ENCODE measurements at places on chromosomes 2 and 18.

DNA sequence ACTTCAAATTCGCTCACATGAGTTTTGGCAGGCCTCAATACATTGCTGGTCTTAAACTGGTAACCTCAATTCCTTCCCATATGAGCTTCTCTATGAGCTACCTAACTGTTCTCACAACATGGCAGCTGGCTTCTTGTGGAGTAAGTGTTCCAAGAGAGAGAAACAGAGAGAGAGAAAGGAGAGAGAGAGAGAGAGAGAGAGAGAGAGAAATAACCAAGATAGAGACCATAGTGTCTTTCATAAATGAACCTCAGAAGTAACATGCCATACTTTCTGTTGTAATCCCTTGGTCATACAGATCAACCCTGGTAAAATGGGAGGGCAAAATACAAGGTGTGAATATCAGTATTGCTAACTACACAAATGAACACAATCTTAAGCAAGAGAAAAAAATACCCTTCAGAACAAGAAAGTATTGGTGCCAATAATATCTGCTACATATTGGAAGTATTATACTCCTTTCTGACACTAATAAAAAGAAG, 33.2 kb upstream of the UBE2E3 start:
- peaks cover 5% of the 10 kb centered on the region for H3K27me3 ChIP-seq
- no peaks in the 10 kb centered on the region for H3K4me1 ChIP-seq
- DNase-seq, result no peak
- H3K27ac ChIP-seq, result no peak overlapping the region
- no peak overlapping the region for H3K4me3 ChIP-seq

GRCh38 chr2:102686479-102687439, 67.4 kb downstream of the SLC9A2 start:
- H3K36me3 ChIP-seq, result no peaks in the 10 kb centered on the region
- no peak for DNase-seq
- peaks cover 4% of the 10 kb centered on the region for H3K27me3 ChIP-seq
- no peak overlapping the region for H3K4me3 ChIP-seq
- H3K4me1 ChIP-seq, result no peaks in the 10 kb centered on the region

- H3K27me3 ChIP-seq, result no peaks in the 10 kb centered on the region
- H3K27ac ChIP-seq, result no peak overlapping the region
- H3K36me3 ChIP-seq, result peaks cover 10% of the 10 kb centered on the region
- peak overlapping the region; percentile 50 for H3K4me3 ChIP-seq
Measured at GRCh38 chr2:68740400-68740914, 5.8 kb downstream of the ARHGAP25 start.

DNA sequence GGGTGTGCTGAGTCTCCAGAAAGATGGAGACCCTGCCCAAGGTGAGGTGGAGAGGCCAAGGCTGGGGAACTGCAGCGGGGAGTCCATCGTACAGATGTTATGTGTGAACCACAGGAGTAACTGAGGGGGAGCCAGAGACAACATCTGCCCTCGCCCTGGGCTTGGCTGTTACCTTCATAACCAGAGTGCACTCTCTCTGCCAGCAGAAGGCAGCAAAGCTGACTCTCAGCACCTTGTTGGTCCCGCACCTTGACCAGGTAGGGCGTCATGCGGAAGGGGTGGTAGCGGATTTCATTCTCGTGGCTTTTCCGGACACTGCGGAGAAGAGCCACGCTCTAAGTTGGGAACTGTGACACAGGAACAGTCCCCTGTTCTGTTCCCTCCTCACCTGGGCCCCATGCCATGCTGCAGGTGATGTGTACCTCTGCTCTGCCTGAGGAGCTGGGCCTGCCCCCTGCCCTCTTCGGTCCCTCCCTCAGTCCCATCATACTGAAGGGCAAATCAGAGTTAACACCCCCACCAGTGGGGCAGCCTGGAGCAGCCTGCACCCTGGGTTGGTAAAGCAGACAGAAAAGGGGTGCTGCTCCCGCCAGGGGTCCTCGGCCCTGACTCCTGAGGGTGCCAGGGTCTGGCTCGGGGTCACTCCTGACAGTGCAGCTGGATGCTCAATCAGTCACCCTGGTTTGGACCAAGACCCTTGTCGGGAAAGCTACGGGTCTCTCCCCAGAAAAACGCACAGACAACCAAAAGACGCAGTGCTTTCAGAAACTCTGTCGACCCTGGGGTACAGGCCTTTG, 20.3 kb downstream of the PER2 start:
- H3K4me1 ChIP-seq, result peaks cover 5% of the 10 kb centered on the region
- no peaks in the 10 kb centered on the region for H3K27me3 ChIP-seq
- H3K36me3 ChIP-seq, result peaks cover 21% of the 10 kb centered on the region
- no peak for DNase-seq
- H3K4me3 ChIP-seq, result no peak overlapping the region

GRCh38 chr2:100196786-100197494, 54.5 kb upstream of the AFF3 start:
- peaks cover 6% of the 10 kb centered on the region for H3K27me3 ChIP-seq
- no peak overlapping the region for H3K4me3 ChIP-seq
- no peak for DNase-seq
- H3K27ac ChIP-seq, result no peak overlapping the region

DNA sequence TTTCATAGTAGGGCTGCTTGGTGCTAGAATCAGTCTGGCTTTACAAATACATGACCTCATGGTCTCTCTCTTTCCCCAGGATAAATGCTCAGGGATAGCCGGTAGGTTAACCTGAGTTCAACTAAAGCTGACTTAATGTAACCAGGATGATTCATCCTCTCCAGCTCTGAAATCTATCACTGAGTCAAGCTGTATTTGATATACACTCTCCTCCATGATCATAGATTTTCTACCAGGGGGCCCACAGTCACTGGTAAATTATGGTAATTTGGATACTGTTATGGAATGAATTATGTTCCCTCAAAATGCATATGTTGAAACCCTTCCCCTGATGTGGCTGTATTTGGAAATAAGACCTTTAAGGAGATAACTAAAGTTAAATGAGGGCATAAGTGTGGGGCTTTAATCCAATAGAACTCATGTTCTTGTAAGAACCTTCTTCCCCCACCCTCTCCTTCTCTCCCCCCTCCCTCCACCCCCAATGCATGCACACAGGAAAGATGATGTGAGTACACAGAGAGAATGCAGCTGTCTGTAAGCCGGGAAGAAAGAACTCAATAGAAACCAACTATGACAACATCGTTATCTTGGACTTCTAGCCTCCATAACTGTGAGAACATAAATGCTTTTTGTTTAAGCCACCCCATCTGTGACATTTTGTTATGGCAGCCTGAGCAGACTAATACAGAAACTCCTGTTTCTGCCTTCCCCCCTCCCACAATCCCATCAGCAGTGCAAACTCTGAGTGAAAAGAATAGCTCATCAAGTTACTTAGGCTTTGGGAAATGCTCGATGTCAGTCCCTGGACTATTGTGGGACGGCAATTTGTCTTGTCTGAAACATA, 134.9 kb upstream of the KYNU start:
- H3K27ac ChIP-seq, result no peak overlapping the region
- H3K36me3 ChIP-seq, result no peaks in the 10 kb centered on the region
- no peak for DNase-seq
- H3K4me1 ChIP-seq, result no peaks in the 10 kb centered on the region
- H3K4me3 ChIP-seq, result no peak overlapping the region
- H3K27me3 ChIP-seq, result no peaks in the 10 kb centered on the region

GRCh38 chr2:151845884-151846283, 17.7 kb upstream of the ARL5A start:
- DNase-seq, result no peak
- H3K27ac ChIP-seq, result no peak overlapping the region
- peaks cover 18% of the 10 kb centered on the region for H3K4me1 ChIP-seq
- H3K4me3 ChIP-seq, result no peak overlapping the region

- H3K27me3 ChIP-seq, result no peaks in the 10 kb centered on the region
- H3K36me3 ChIP-seq, result peaks cover 31% of the 10 kb centered on the region
- no peaks in the 10 kb centered on the region for H3K4me1 ChIP-seq
Measured at GRCh38 chr2:148259674-148260073, 238.8 kb downstream of the MBD5 start.

GRCh38 chr2:289362-290089, 1.6 kb upstream of the ALKAL2 start:
- H3K36me3 ChIP-seq, result peaks cover 1% of the 10 kb centered on the region
- no peak overlapping the region for H3K27ac ChIP-seq
- peaks cover 2% of the 10 kb centered on the region for H3K4me1 ChIP-seq
- no peak for DNase-seq
- peaks cover 11% of the 10 kb centered on the region for H3K27me3 ChIP-seq

DNA sequence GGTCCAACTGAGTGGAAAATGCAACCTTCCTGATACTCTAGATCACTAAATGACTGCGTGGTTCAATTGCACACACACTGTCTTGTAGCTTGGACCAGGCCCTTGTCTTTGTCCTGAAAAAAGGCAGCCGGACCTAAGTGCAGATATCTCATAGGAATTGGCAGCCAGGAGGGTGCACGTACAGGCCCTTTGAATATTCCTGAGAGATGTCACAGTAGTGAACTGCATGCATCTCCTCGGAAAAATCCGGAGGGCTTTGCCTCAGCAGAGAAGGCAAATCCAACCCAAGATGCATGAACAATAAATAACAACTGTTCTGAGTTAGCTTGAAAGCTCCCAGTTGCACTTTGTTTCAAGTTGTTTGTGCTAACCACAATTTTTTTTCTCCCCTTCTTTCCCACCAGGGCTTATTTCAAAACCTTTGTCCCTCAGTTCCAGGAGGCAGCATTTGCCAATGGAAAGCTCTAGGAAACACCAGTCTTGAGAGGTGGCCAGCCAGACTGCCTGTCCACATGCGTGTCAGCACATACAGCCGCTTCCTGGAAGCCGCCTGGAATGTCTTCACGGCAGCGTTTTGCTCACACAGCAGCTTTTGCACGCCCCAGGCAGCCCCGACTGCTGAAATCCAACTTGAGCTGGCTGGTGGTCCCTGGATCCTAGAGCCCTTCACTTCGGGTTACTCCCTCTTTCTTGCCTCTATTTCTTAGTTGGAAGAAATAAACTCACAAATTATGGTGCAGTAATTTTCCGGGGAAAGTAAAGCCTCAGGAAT, 54.4 kb upstream of the FOSL2 start:
- H3K36me3 ChIP-seq, result peaks cover 6% of the 10 kb centered on the region
- no peak for DNase-seq
- H3K4me3 ChIP-seq, result no peak overlapping the region
- no peaks in the 10 kb centered on the region for H3K27me3 ChIP-seq

GRCh38 chr2:1219901-1220573, 193.2 kb upstream of the TPO start:
- H3K4me1 ChIP-seq, result no peaks in the 10 kb centered on the region
- H3K27me3 ChIP-seq, result peaks cover 2% of the 10 kb centered on the region
- DNase-seq, result no peak
- no peak overlapping the region for H3K27ac ChIP-seq

GRCh38 chr2:170324640-170325046, 146.7 kb downstream of the MYO3B start:
- H3K27me3 ChIP-seq, result no peaks in the 10 kb centered on the region
- no peak overlapping the region for H3K27ac ChIP-seq
- no peak overlapping the region for H3K4me3 ChIP-seq
- H3K36me3 ChIP-seq, result no peaks in the 10 kb centered on the region

- H3K4me3 ChIP-seq, result no peak overlapping the region
- peaks cover 10% of the 10 kb centered on the region for H3K27me3 ChIP-seq
- H3K4me1 ChIP-seq, result no peaks in the 10 kb centered on the region
- DNase-seq, result no peak
- no peaks in the 10 kb centered on the region for H3K36me3 ChIP-seq
Measured at GRCh38 chr2:215751200-215751910, 262.0 kb downstream of the MREG start.

DNA sequence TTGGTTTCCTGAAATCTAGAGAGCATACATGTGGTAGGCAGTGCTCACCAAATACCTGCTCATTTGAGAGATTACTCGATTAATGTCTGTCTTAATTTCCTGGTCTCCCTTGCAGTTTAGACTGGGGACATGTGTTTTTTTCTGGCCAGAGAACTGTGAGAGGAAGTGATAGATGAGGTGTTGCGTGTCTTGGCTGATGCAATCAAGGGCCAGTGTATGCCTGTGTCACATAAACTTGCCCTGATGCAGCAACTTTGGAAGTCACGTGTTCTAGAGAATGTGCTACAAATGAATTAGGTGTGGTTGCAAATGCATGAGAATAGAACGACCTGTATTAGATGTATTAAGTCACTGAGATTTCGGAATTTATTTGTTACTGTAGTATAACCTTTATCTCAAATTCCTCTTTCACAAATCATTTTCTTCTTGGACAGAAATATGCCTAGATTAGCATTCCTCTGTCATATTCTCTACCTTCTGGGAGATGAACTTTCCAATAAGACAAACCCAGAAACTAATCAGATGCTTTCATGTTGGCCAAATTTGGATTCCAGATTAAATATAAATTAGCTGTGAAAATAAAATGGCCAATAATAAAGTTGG, 9.9 kb upstream of the IL1A start:
- no peak overlapping the region for H3K4me3 ChIP-seq
- DNase-seq, result no peak
- peaks cover 15% of the 10 kb centered on the region for H3K4me1 ChIP-seq
- H3K27ac ChIP-seq, result no peak overlapping the region

DNA sequence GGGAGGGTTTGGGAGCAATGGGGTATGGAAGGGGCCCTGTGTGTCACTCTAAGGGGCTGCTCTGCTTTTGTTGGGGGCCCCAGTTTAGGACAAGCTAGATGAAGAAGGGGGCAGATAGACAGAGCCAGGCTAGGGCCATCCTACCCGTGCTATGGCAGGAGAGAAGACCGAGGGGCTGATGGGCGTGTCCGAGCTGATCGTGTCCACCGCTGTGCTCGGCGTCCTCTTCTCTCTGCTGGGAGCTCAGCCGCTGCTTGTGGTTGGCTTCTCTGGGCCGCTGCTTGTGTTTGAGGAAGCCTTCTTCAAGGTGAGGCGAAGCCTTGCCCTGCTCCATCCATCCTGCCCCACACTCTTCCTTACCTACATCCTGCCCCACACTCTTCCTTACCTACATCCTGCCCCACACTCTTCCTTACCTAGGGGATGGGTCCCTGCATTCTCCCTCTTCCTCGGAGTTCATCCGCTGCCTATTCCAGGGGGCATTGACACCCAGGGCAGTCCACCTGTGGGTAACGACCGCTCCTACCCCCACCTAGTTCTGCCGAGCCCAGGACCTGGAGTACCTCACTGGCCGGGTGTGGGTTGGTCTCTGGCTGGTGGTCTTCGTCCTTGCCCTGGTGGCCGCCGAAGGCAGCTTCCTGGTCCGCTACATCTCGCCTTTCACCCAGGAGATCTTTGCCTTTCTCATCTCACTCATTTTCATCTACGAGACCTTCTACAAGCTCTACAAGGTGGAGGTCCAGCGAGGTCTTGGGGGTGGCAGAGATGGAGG, 8.9 kb downstream of the SLC4A3 start:
- H3K27ac ChIP-seq, result no peak overlapping the region
- DNase-seq, result no peak
- peaks cover 26% of the 10 kb centered on the region for H3K27me3 ChIP-seq
- H3K4me3 ChIP-seq, result no peak overlapping the region
- H3K36me3 ChIP-seq, result no peaks in the 10 kb centered on the region

DNA sequence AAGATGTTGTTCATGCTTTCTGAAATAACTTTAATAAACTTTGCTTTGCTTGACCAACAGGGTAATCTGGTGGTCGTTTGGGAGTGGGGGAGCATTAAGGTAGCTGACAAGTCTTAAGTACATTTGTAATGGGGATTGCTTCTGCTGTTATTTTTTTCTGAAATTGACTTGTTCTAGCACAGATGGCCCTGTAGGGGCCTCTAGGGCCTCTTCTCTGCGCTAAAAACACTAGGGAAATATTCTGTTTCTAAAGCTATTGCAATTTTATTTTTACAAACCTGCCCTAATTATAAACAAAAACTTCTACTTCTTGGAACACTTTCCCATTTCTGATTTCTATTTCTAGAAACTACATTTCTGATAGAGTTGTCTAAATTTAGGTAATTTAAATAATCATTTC, 191.3 kb upstream of the KCNJ3 start:
- DNase-seq, result no peak
- H3K4me1 ChIP-seq, result no peaks in the 10 kb centered on the region
- H3K4me3 ChIP-seq, result no peak overlapping the region
- no peaks in the 10 kb centered on the region for H3K27me3 ChIP-seq
- H3K27ac ChIP-seq, result no peak overlapping the region
- H3K36me3 ChIP-seq, result no peaks in the 10 kb centered on the region
